ENCODE measurements at places on chromosomes 3 and 15. TPM values are rescaled to one million over a fixed set of nuclear protein-coding genes. Genes with fewer than 3 reads are reported as not detected.

DNA sequence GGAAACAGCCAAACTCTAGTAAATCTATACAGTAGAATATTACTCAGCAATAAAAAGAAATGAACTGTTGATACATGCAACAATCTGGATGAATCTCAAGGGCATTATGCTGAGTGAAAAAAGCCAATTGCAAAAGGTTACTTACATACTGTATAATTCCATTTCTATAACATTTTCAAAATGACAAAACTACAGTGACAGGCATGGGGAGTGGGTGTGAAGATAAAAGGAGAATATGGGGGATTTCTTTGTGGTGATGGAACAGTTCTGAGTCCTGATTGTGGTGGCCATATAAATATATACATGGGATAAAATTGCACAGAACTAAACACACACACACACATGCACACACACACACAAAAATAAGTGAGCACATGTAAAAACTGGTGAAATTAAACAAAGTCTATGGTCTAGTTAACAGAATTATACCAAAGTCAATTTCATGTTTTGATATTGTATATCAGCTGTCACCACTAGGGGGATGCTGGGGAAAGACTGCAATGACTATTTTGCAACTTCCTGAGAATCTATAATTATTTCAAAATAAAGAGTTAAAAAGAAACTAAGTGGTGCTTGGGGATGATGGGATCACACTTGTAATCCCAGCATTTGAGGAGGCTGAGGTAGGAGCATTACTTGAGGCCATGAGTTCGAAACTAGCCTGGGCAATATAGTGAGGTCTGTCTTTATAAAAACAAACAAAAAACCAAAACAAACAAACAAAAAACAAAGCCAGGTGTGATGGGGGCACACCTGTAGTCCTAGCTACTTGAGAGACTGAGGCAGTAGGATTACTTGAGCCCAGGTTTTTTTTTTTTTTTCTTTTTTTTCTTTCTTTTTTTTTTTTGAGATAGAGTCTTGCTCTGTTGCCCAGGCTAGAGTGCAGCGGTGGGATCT is 66.0 kb downstream of the SPTSSB start:
- DNase-seq = no peak

GRCh38 chr3:88535563-88535962 is 385.8 kb downstream of the C3orf38 start:
- no peak for DNase-seq

GRCh38 chr3:24545887-24546286 is 51.2 kb upstream of the THRB start:
- DNase-seq = no peak

DNA sequence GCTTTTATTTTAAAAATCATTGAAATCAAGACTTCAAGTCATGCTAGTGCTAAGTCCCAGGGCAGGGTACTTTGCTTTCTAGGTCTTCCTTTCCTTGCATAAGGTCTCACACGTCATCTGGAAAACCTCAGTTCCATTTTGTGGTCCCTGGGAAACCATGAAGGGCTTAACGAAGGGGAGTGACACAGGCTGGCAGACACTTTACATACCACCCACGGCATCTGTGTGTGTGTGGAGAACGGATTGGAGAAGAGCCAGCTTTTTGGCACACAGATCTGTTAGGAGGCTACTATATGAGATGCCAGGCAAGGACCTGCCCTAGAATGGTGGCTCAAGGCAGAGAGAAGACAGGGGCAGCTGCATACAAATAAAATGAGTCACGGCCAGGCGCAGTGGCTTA is 107.5 kb upstream of the NSMCE3 start:
- DNase-seq = no peak

- DNase-seq = no peak
Measured at GRCh38 chr15:63323798-63324563, 46.6 kb downstream of the APH1B start.

DNA sequence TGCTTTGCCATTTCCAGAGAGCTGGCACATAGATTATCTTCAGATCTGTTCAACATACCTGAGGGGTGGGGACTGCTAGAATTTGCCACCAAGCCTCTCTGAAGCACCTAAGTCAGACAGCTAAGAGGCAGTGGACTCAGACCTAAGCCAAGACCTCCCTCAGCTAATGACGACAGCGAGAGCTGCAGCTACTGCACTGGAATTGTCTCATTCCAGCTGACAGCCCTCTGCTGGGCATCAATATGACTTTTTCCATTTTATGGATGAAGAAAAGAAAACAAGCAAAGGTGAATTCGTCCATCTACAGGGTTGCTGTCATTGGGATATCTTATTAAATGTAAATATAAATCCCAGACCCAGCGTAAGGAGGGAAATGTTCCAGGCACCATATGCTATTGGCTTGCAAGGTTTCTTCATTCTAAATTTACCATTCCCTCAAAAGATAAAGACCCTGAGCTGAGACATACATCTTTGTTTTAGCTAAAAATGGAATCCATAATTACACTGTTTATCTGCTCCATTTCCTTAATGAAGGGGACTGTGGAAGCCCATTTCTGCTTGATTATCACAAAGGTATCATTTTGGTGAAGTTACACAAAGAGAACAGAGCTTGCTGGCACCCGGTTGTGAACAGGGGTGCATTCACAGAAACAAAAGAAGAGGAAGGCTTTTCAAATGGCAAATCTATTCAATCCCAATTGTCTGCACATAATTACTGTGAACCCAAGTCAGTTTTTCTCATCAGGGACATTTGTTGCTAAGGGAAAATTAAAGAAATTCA is 85.5 kb upstream of the LRTM1 start:
- peak; percentile 14 for DNase-seq

DNA sequence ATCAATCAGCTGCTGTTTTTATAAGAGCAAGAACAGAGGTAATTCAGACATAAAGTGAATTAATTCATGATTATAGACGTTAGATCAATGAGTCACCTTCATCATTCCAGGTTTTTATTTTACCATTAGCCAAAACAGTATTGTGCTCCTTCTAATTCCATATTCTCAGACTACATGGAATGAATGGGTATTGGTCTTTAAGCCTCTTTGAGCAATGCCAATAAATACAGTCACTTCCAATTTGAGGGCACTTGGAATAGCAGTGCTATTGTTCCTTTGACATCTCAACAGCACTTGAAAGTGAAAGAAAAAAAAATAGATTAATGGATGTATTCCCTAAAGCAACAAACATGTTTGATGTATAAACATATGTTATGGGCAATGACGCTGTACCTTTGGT is 830.9 kb upstream of the CFAP20DC start:
- DNase-seq = no peak

GRCh38 chr3:113219605-113220300 is 8.4 kb downstream of the BOC start:
- DNase-seq = no peak

DNA sequence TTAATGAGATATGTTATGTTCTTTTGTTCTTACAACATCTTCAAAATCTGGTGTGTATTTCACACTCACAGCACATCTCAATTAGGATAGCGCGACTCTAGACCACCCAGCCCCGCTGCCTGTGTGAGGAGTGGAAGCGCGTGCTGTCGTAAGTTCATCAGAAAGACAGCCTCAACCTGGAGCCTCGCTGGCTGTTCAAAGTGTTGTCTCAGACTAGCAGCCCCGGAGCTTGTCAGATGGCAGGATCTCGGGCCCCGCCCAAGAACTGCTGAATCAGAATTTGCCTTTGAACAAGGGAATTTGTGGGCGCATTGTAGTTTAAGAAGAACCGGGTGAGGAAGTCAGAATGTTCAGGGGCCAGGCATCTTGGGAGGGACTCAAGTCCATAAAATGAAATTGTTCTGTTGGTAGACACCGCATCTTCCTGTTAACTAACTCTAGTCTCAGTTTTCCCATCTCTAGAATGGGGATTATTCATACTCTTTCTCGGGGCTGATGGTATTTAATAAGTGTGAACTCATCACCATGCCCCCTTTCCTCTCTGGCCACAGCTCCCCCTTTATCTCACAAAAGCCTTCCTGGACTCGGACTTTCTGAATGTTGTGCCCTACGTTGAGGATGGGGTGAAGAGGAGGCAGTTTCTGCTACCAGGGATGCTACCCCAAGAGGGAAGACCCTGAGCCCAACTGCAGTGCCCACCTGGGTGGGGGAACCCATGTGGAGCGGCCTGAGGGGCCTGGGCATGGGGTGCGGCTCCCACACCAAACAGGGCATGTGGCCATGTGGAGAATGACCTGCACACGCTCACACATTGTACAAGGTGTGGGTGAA is 40.4 kb downstream of the BHLHE40 start:
- no peak for DNase-seq

- no peak for DNase-seq
Measured at GRCh38 chr3:170712336-170712735, 126.5 kb upstream of the SLC7A14 start.

GRCh38 chr3:105423397-105423796 is 56.7 kb downstream of the ALCAM start:
- no peak for DNase-seq

DNA sequence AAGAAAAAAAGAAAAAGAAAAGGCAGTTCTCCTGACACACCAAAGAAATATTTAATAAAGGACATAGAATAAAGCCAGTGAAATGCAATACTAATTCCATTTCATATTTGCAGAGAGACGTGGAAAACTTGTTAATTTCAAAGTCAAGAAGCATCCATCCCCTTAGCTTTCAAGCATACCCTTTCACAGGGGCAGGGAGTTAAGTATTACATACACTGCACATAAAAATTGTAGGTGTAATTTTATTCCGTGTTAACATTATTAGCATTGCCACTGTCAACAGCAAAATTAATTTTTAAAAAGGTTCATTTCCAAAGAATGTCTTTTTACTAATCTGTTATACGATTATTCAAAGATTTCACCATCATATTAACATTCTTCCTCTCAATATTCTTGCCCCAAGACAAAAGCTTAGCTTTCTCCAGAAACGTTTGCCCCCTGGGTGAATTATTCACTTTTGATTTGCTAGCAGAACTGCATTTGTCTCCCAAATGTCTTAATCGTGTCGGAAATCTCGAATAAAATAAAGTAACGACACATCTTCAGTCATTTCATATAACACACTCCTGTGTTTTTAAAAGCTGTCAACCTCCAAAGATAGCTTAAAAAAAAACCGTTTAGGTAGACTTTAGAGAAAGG is 517.9 kb downstream of the MECOM start:
- DNase-seq = no peak

GRCh38 chr3:34035775-34036174 is 237.3 kb downstream of the PDCD6IP start:
- no peak for DNase-seq

DNA sequence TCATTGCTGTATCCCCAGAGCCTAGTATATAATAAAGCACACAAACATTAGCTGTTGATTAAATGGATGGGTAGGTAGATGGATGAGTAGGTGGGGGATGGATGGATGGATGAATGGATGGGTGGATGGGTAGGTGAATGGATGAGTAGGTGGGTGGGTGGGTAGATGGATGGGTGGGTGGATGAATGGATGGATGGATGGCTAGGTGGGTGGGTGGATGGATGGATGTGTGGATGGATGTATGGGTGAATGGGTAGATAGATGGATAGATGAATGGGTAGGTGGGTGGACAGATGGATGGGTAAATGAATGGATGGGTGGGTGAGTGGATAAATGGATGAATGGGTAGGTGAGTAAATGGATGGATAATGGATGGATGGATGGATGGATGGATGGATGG is 30.2 kb upstream of the NSMCE3 start:
- no peak for DNase-seq

- DNase-seq = no peak
Measured at GRCh38 chr3:69250014-69250413, 127.6 kb upstream of the LMOD3 start.

- DNase-seq = no peak
Measured at GRCh38 chr3:44132061-44132460, 109.6 kb upstream of the TOPAZ1 start.

DNA sequence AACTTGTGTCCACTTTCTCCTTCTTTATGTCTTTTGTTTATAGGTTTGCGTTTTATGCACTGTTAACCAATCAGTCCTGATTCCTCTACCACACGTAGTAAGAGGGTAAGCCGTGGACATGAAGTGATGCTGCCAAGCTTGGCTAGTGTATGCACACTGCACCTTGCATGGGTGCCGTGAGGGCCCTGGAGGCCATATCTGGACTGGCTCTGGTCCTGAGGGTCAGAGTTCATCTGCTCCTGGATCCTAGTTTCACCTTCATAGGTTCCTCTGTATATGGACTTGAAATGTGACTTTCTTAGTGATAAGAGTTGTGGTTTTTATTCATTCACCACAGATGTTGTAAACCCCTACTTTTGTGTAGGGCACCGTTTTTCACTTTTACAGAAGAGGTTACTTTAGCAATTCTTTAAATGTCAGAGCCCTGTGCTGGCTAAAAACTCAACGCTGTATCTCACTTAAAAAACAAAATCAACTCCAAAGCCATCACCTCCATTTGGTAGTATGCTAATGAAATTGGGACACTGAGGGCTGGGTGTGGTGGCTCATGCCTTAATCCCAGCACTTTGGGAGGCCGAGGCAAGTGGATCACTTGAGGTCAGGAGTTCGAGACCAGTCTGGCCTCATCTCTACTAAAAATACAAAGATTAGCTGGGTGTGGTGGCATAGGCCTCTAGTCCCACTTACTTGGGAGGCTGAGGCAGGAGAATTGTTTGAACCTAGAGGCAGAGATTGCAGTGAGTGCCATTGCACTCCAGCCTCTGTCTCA is 22.9 kb downstream of the SIAH2 start:
- DNase-seq = no peak

DNA sequence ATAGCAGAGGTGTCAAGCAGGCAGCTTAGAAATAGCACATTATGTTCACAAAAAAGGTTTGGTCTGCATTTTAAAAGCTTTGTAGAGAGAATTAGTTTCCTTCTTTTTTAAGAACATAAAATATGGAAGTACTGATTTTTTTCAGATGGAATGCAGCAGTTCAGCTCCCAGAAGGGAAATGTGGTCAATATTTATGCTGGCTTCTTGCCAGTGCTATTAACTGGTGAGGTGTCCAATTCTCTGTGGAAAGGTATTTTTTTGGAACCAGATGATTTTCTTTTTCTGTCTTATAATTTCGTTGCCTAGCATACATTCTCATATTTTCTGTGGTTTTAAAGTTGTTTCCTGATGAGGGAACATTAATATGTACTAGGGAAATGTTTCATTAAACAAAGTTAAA is 211.4 kb upstream of the ZNF385D start:
- no peak for DNase-seq

GRCh38 chr3:110420158-110420641 is 651.4 kb upstream of the NECTIN3 start:
- DNase-seq = no peak

- peak; percentile 94 for DNase-seq
Measured at GRCh38 chr3:47009225-47010110, 30.0 kb downstream of the NBEAL2 start.

- DNase-seq = no peak
Measured at GRCh38 chr3:167241048-167241845, 138.8 kb downstream of the ZBBX start.

GRCh38 chr3:43370293-43370980 is 84.1 kb downstream of the SNRK start:
- DNase-seq = no peak

The GNB5 gene
- 53.1 TPM for total RNA-seq

The ECE2 gene
- not detected for total RNA-seq

The DUOXA1 gene
- total RNA-seq = 146 TPM

The CPA3 gene
- total RNA-seq = 0.59 TPM

The GLDN gene
- 1.8 TPM for total RNA-seq

The FOXB1 gene
- total RNA-seq = not detected

The MORF4L1 gene
- 326 TPM for total RNA-seq

The RAB6B gene
- total RNA-seq = 6.2 TPM

The ITIH1 gene
- not detected for total RNA-seq

Data from thyroid gland (tissue), 4 donors.